ENCODE measurements at places on chromosomes 3 and 15.

GRCh38 chr15:55915876-55916567 lies 77.4 kb downstream of the NEDD4 start:
- no peak for DNase-seq

GRCh38 chr15:72200395-72201237 lies 3.0 kb upstream of the GRAMD2A start:
- DNase-seq = no peak

DNA sequence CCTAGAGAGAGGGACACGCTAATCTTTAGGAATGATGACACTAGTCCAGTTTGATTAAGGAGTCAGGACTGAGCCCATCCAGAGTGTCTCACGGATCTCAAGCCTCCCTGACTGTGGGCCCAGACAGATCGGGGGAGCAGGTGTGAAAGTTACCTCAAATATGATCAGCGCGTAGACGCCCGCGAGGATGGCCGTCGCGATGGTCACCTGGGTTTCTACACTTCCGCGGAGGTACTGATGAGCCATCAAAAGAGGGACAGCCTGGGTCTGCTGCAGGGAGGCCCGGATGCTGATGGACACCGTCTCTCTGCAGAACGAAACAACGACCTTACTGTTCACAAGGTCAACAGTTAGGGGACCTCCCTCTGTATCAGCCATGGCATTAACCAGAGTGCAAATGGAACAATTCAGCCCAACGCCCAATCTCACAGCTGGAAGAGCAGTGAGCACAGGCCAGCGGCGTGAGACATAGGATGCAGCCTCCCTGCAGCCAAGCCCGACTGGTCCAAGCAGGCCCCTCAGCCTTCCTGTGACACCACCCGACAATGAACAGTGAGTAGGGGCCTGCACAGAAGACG lies 84.4 kb downstream of the OCA2 start:
- DNase-seq = no peak

DNA sequence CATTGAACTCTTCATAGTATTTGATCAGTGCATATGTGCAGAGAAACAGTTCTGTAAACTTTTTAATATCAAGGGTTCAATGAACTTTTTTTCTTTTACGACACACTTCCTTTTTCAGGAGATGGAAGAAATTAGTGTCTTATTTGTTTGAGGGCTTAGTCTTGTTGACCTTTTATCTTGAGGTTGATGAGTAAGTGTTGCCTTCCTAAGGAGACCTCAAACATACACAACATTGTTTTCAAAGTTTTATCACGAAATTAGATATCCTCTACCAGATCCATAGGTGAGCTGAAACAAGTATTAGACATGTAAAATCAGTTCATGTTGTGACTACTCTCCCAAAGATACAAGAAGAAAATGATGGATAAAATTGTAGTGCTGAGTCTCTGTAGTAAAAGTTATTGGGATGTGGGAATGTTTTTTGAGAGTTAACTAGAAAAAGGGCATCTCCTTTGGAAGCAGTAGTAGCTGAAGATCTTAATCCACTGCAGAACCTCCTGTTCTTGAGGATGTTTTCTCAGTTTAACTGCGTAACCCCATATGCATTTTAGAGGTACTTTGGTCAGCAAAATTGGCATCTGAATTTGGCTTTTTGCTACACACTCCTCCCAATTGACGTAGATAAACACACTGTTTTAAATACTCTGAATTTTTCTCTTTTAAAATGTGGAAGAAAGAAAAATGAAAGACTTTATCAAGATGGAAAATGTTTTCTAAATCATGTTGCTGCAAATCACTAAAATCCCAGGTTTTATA lies 116.8 kb downstream of the GALK2 start:
- no peak for DNase-seq

GRCh38 chr15:60423537-60423936 lies 25.8 kb upstream of the ANXA2 start:
- peak; percentile 91 for DNase-seq

GRCh38 chr15:86541540-86541939 lies 461.9 kb downstream of the AGBL1 start:
- no peak for DNase-seq

GRCh38 chr3:141933421-141934300 lies 57.2 kb downstream of the ATP1B3 start:
- DNase-seq = no peak

GRCh38 chr3:24162929-24163328 lies 217.8 kb downstream of the NR1D2 start:
- DNase-seq = no peak

- DNase-seq = no peak
Measured at GRCh38 chr3:125349556-125350165, 25.5 kb downstream of the ZNF148 start.

GRCh38 chr15:49926740-49927139 lies 192.3 kb downstream of the ATP8B4 start:
- DNase-seq = no peak

DNA sequence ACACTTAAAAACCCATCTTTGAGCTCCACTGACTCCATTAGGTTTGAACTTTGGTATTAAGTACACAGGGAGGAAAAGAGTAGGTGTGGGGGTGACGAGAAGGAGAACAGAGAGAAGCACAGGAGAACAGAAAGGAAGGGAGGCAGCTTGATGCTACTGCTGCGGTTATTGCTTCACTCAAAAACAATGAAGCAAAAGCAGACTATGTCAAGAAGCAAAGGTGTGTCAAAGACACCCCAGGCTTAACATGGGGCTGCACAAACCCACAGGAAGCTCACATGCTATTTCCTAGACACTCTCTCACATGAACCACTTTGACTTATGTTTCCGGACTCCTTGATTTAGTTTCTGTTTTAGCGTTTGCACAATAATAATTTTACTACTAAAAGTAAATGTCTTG lies 961.0 kb upstream of the CFAP20DC start:
- DNase-seq = no peak

DNA sequence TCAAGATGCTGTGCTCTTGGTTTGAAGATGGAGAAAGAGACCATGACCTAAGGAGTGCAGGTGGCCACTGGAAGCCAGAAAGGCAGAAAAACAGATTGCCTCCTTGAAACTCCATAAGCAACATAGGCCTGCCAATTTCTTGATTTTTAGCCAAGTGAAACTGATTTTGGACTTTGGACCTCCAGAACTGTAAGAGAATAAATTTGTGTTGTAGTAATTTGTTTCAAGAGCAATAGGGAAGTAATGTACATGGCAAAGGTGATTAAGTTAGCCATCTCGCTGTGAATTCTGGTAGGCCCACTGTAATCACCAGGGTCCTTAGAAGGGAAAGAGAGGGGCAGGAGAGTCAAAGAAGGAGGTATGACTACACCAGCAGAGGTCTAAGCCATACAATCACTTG lies 238.8 kb downstream of the CNTN3 start:
- no peak for DNase-seq

DNA sequence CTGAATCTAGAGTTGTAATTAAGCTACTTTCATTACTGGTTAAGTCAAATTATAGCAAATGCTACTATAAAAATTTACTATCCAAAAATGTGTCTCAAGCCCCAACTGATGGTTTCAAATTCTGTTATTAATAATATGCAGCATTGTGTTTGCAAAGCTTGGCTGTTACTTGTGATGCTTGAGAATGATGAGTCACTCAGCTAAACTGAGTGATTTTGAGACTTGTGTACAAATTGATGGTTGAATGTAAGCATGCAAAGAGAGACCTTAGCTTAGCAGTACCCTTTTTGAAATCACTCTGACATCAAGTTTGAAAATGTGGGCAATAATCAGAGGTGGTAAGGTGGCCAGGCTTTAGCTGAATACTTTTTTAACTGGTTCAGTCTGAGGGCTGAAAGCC lies 27.6 kb downstream of the OPA1 start:
- DNase-seq = no peak

GRCh38 chr3:167172377-167172776 lies 207.7 kb downstream of the ZBBX start:
- DNase-seq = no peak

DNA sequence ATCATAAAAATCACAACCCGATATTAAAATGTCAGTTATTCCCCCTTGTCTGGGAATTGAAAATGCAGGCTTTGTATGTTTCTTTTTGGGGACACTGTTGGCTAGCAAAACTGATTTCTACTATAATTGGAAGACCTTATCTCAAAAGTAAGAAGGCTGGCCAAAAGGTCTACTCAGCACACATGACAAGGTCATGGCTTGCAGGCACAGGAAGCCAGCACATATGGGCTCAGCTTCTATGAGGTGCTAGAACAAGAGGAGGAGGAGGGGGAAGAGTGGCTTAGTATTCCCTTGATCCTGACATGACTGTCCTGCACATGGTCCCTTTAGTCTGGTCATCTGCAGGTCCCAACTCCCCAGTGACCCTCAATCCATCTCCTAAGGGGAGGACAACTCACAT lies 681.2 kb downstream of the SQOR start:
- DNase-seq = no peak

GRCh38 chr3:185225523-185225922 lies 28.3 kb downstream of the EHHADH start:
- DNase-seq = peak; percentile 87

- peak; percentile 75 for DNase-seq
Measured at GRCh38 chr3:44981220-44981619, 5.2 kb downstream of the EXOSC7 start.

GRCh38 chr3:151067158-151067557 lies 18.3 kb upstream of the MED12L start:
- no peak for DNase-seq

GRCh38 chr15:25738171-25738965 lies 124.8 kb downstream of the ATP10A start:
- DNase-seq = peak; percentile 47

DNA sequence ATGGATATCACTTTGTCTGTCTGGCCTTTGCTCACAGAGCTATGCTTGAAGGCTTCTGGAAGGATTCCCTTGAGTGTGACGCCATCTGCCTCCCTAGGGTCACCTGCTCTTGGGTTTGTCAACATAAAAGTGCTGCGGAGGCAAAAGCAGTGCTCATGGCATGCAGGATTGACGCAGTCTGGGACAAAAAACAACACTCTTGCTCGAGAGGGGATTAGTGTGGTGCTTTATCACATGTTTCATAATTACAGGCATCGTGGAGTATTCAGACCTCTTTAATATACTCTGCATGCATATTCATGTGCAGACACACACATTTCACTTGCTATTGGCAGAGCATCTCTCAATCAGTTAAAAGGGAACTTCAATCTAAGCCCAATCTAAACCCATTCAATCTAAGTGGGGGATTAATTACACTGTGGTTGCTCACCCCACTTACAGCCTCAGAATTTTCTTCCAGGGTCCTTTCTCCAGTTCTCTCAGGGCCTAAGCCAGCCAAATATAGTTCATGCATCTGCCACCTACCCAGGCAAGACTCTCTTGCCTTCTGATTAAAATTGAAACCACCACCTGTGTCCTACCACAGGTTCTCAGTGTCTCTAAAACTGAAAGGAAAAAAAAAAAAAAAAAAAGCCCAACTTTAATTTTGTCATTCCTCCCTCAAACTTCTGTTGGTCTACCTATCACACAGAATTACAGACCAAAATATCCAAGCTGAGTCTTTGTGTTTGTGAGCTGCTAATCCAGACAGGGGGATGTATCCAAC lies 75.6 kb downstream of the BFSP2 start:
- DNase-seq = no peak

DNA sequence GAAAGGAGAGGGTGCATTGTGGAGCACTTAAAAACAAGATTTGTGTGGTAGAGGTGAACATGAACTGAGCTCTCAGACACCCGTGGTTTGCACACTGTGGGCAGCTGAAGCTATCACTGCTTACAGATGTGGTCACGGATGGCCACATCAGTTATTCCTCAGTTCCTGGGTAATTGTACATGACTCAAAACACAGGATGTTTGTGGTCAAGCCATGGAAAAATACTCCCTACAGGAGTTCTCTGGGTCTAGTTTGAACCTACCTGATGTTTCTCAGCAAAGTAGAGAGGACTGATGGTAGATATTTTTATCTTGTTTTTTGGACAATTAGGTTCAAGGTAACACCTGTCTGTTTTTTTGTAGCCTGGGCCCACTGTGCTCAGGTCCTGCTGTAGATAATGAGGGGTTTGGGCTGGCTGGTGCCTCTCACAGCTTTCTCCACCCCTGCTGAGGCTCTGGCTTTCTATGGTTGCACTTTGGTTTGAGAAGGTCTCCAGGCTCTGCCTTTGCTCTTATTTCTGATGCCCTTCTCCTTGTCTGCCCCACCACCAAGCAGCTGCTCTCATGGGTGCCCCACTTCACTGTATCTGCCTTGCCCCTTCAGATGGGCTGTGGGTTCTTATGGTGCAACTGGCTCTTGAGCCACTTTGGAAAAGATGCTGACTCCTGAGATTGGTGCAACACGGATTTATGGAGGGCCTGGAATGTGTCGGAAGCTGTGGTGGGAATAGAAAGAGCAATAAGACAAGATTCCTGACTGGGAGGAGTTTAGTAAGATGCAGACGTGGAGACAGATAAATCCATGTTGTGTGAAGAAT lies 40.1 kb downstream of the CDCP1 start:
- peak; percentile 92 for DNase-seq

DNA sequence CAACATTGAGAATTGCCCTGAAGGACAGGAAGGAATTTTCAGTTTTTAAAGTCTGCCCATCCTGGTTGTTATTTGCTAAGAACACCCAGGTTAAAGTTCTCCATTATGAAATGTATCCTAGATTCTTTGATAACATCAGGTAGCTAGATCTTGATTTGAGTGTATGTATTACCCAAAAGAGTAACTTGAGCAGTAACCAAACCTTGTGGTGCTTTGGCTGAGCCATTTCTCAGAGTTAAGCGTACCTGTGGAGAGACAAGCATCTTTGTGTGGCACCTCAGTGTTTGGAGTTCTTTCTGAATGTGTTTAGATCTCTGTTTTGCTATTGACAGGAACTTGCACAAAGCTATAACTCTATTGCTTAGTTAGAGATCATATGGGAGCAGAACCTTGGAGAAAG lies 20.4 kb downstream of the CEP97 start:
- no peak for DNase-seq

GRCh38 chr3:23263796-23264195 lies 60.7 kb downstream of the UBE2E2 start:
- DNase-seq = peak; percentile 56

- no peak for DNase-seq
Measured at GRCh38 chr3:134606033-134607025, 44.5 kb downstream of the KY start.

DNA sequence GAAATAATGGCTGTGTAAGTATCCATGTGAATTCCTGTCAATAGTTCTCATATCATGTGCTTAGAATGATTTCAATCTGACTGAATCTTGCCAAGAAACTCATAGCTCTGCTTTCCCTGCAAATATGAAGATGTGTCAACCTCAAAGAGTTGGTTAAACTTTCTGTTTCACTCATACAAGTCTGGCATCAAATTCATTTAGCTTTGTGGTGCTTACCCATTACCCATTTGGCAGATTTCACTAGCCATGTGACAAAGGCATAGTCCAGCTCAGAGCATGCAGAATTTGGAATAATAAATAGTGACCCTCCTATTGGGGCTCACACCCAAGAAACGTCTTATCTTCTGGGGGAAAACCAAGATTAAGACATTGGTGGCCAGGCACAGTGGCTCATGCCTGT lies 256.6 kb upstream of the TPRG1 start:
- no peak for DNase-seq

GRCh38 chr3:116443191-116443661 lies 2.1 kb downstream of the LSAMP start:
- no peak for DNase-seq

GRCh38 chr3:69051756-69052471 lies at the start of gene TMF1:
Gene TMF1, minus strand, starts transcription at chr3:69052333. Its CDS starts 247 bp downstream, at chr3:69052086.
- peak; percentile 99 for DNase-seq
